Bronchial smooth muscle cell (primary cell): ENCODE measurements at places on chromosomes 5 and 9. TPM values are rescaled to one million over a fixed set of nuclear protein-coding genes. Genes with fewer than 3 reads are reported as not detected.

LCN15 gene
- total RNA-seq = not detected in 2 replicates

C9 gene
- 0.16 and 0.17 TPM in 2 replicates for total RNA-seq

JAKMIP2 gene
- 0.94 and 1.3 TPM in 2 replicates for total RNA-seq

TAF11L10 gene
- not detected in 2 replicates for total RNA-seq

UBLCP1 gene
- total RNA-seq = 4.9 and 11.2 TPM in 2 replicates

ENTREP1 gene
- total RNA-seq = under 0.01 TPM in 1 of 2 replicates, not detected in the other

DNLZ gene
- 14.5 and 15.6 TPM in 2 replicates for total RNA-seq

RBM22 gene
- total RNA-seq = 12.0 and 12.5 TPM in 2 replicates

NXNL2 gene
- 0.77 and 3.0 TPM in 2 replicates for total RNA-seq

PAPPA gene
- total RNA-seq = 23.4 and 28.8 TPM in 2 replicates

BHMT2 gene
- total RNA-seq = 4.4 and 4.6 TPM in 2 replicates

PARP8 gene
- 7.1 and 8.0 TPM in 2 replicates for total RNA-seq

FBXO10 gene
- total RNA-seq = 9.3 and 11.5 TPM in 2 replicates

RALGDS gene
- total RNA-seq = 20.2 and 20.4 TPM in 2 replicates

NME5 gene
- 2.7 and 3.9 TPM in 2 replicates for total RNA-seq

MYORG gene
- total RNA-seq = 0.43 and 0.63 TPM in 2 replicates

PCDHGA1 gene
- 1.3 and 1.9 TPM in 2 replicates for total RNA-seq

BHMT gene
- total RNA-seq = not detected in 2 replicates
